ENCODE measurements at places on chromosomes 2 and 18. TPM values are rescaled to one million over a fixed set of nuclear protein-coding genes. Genes with fewer than 3 reads are reported as not detected.

The SFT2D3 gene
- 5.9 TPM for total RNA-seq

The UCN gene
- 0.94 TPM for total RNA-seq

The EFR3B gene
- total RNA-seq, result 0.46 TPM

The UGT1A3 gene
- not detected for total RNA-seq

The ERBB4 gene
- total RNA-seq, result not detected

The GAL3ST2 gene
- total RNA-seq, result 1.3 TPM

The CXCR1 gene
- not detected for total RNA-seq

The CTAGE1 gene
- not detected for total RNA-seq

The CDK15 gene
- total RNA-seq, result not detected

Measured in activated T-helper 2 cell treated with anti-CD3 and anti-CD28 coated beads, Interferon-gamma antibody, Interleukin-2, Interleukin-4, amounts not matched to agents 10 μg/mL and 5 μg/mL and 100 μg/mL, durations not matched to agents 14 hours and 24 hours and 36 hours (primary cell).